Globus pallidus (tissue), 1 donor: ENCODE measurements at places on chromosomes 16 and 17.

- no peak for DNase-seq
These were observed 41.1 kb downstream of the CFAP20 start for GRCh38 chr16:58088091-58088490.

DNA sequence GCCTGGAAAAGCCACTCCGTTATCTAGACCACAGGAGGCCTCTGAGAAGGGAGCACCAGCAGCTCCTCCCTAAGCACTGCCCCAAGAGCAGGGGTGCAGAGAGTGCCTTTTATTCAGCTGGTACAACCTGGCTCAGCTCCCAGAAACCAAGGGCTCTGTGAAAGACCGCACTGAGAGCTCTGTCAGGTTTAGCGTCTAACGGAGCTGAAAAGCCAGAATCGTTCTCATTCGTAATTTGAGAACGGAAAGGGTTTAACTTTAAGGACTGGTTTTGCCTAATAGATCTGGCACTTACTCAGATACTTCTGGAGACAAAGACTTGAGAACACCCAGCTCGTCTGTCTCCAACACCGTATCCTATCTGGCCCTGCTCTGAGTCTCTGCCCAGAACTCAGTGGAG lies 13.5 kb downstream of the MPG start:
- peak; percentile 81 for DNase-seq

- no peak for DNase-seq
These were observed 7.8 kb upstream of the EVI2A start for GRCh38 chr17:31329221-31329620.

GRCh38 chr17:82962163-82962720 lies 117.2 kb upstream of the METRNL start:
- DNase-seq: no peak

DNA sequence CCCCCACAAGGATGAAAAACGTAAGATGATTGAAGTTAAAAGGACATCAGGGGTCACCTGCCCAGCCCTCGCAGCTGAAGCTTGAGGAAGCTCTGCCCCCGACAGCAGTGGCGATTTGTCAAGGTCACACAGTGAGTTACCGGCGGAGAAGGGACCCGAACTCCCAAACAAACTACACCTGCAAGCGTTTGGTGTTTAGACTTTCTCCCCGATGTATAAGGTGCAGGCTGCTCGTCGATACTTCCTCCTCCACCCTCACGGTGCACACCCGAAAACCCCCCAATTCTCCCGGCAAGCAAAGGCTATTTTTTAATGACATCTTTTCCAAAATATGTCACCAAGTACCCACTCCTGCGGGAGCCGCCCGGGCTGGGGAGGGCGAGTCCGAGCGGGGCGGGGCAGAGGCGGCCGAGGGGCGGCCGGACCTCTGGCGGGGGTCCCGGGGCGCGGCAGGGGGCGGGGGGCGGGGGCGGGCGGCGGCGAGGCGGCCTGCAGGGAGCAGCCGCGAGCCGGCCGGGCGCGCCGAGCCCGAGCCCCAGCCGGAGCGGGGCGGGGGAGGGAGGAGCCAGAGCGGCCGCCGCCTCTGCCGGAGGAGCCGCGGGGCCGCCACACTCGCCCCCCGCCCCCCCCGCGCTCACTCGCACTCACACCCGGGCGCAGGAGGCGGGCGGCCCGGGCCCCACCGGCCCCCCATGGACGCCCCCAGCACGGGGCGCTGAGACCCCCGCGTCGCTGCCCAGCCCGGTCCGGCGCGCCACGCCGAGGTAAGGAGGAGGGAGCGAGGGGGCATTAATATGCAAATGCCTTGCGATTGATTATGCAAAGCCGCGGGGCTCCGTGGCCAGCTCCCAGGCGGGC lies at the start of gene THRA:
Gene THRA (plus strand): TSS at position 637 of the 858 bp plus-strand sequence. CDS start 11,524 bp downstream, outside the sequence.
- peak; percentile 82 for DNase-seq

GRCh38 chr17:78133971-78134898 lies 3.7 kb downstream of the TMC8 start:
- DNase-seq: no peak

- peak; percentile 54 for DNase-seq
These were observed 67.0 kb downstream of the USP31 start for GRCh38 chr16:23082161-23082788.

GRCh38 chr16:84481051-84481735 lies 23.3 kb downstream of the MEAK7 start:
- DNase-seq: no peak

DNA sequence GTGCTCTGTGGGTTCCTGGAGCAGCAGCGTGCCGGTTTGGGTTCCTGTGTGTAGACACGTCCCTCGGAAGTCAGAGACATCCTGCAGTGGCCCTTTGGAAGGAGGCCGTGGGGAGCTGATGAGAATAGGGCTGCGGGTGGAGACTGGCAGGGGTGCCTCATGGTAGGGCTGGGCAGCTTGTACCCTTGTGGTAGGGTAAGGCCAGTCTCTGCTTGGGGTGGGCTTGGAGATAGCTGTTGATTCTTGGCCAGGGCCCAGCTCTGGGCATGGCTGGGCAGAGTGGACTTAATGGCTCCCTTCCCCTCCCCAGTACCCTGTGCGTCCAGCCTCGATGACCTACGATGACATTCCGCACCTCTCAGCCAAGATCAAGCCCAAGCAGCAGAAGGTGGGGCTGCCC lies 10.6 kb downstream of the POLR3E start:
- DNase-seq: no peak

DNA sequence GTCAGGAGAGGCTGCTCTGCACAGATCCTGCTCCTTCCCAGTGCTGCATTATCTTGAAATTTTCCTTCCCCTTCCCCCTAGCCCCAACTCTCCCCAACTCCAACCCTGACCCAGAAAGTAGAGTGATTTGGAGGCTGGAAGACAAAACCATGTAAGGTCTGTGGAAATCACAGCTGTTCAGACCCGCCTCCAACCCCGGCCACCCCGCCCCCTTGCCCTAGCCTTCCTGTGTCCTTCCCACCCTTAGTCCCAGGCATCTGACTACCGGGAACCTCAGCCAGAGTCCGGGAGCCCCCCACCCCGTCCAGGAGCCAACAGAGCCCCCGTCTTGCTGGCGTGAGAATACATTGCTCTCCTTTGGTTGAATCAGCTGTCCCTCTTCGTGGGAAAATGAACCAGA lies at the start of gene AOC3:
Gene AOC3 (plus strand): TSS at position 246 of the 400 bp plus-strand sequence. CDS start 145 bp downstream, at position 391.
- DNase-seq: no peak

GRCh38 chr16:14958970-14959369 lies 15.9 kb upstream of the PDXDC1 start:
- DNase-seq: peak; percentile 25

GRCh38 chr16:73510852-73511251 lies 462.9 kb upstream of the ZFHX3 start:
- no peak for DNase-seq
